ENCODE measurements at places on chromosomes 3 and 15.

GRCh38 chr3:195911946-195912270 lies 3.6 kb upstream of the TNK2 start:
- no peak for DNase-seq

- DNase-seq = no peak
These were observed 53.3 kb downstream of the PPARG start for GRCh38 chr3:12342151-12342550.

DNA sequence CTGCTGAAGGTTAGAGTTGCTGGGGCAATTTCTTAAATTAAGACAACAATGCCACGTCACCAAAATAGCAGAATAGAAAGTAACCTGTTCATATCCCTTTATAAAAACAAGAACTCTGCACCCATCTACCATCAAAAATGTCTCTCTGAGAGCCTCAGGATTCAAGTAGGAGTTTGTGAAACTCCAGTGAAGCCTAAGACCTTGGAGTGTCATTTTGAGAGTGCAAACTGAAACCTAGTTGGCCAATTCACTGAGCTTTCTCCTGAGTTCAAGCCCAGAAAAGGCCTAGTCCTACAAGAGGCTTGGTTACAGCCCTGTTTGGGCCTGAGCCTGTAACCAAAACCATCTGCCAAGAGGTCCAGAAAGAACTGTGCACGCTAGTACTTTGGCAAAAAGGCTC lies 335.1 kb downstream of the EFHB start:
- no peak for DNase-seq

GRCh38 chr15:59680870-59681269 lies 8.2 kb downstream of the BNIP2 start:
- no peak for DNase-seq

- no peak for DNase-seq
These were observed 57.6 kb upstream of the FGD5 start for GRCh38 chr3:14761121-14761672.

- no peak for DNase-seq
These were observed 63.2 kb downstream of the DIPK2A start for GRCh38 chr3:144034715-144035290.

GRCh38 chr3:58667704-58668103 lies 1.1 kb upstream of the FAM3D start:
- no peak for DNase-seq

DNA sequence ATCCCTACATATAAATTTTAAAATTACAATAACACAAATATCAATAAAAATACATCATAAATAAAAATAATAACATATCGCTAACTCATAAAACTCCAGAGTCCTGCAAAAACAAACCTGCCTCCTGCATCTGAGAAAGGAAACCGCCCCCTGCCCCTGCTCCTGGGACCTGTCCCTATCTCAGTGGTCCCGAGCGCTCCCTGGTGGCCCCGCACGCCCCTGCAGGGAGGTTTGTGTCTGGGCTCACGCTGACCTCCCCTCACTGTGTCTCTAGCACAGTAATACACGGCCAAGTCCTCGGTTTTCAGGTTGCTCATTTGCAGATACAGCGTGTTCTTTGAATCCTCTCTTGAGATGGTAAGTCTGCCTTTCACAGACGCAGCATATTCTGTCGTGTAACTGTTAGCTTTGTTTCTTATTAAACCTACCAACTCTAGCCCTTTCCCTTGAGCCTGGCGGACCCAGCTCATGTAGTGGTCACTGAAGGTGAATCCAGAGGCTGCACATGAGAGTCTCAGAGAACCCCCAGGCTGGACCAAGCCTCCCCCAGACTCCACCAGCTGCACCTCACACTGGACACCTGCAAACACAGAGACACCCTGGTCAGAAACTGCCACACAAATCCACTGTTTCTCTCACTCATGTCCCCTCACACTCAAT lies 554.1 kb downstream of the GOLGA6L6 start:
- DNase-seq = no peak

GRCh38 chr3:33184863-33185262 lies 33.7 kb downstream of the SUSD5 start:
- no peak for DNase-seq

GRCh38 chr3:16900779-16901440 lies 16.2 kb downstream of the PLCL2 start:
- no peak for DNase-seq

GRCh38 chr3:134380249-134380648 lies 6.0 kb upstream of the AMOTL2 start:
- no peak for DNase-seq
